Stimulated activated CD4-positive, alpha-beta T cell treated with anti-CD3 and anti-CD28 coated beads, Interleukin-15, amount 100 ng/mL, for 1 hour (primary cell): ENCODE measurements at places on chromosomes 7 and 10.

DNA sequence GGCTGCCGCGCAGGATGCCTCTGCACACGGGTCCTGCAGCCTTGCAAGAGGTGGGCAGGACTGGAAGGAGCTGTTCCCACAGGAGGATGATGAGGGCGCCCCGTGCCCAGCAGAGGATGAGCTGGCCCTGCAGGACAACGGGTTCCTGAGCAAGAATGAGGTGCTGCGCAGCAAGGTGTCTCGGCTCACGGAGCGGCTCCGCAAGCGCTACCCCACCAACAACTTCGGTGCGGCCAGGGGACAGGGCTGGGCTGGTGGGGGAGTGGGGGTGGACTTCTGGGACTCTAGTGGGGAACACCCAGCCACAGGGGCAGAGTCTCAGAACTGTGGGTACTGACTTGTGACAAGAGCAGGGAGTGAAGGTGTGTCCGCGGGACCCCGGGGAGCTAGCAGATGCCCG, 16.0 kb downstream of the ZFYVE27 start:
- DNase-seq, result no peak

- no peak for DNase-seq
These were observed 58.4 kb upstream of the WAPL start for GRCh38 chr10:86579883-86580520.

DNA sequence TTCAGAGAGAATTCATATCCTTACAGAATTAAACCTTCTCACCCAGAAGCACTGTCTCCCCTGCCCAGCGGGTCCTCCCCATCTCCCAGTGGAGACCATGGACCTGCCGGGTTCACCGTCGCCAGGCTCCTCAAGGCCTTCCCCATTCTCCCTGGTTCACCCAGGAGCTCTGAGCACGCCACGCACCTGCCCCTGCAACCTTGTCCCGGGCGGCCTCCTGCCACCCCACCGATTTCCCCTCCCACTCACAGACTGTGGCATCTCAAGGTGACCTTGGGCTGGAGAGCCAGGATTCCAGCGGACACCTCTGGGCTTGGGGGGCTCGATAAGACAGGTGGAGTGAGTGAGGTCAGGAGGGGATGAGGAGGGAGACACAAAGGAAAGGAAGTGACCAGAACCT, 135.3 kb downstream of the PTPRN2 start:
- no peak for DNase-seq

DNA sequence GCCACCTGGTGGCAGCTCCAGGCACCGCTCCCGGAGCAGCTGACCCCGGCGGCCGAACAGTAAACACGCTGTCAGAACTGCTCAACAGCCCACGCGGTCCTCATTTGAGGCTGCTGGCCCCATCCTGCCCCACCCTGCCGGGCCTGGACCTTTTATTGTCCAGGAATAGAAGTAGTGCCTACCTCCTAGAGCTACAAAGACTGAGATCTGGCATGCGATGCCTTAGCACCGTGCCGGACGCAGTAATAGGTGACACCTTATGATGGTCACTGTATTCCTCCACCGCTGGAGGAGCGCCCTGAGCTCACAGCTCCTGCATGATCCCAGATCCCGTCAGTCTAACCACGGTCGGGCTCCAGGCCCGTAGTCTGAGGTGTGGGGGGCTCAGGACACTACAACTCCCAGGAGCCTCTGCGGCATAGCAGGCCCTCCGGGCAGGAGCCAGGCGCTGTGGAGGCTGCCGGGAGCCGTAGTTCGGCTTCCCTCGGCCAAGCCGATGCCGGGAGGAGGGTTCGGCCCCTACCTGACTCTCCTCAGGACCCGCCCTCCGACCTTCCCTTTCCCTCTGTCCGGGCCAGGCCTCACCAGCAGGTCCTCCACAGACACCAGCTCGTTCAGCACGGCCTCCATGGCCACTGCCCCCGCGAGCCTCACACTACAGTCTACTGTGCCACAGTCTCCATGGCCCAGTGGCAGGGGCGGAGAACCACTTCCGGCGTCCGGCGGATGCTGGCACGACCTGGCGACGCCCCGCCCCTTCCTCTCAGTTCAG, at the start of gene FIS1:
TSS of gene FIS1 (minus strand) at position 707 of the 772 bp plus-strand sequence. CDS start at position 630, 77 bp downstream.
- DNase-seq, result peak; percentile 84

GRCh38 chr7:112386619-112387018, 63.6 kb upstream of the IFRD1 start:
- DNase-seq, result no peak

DNA sequence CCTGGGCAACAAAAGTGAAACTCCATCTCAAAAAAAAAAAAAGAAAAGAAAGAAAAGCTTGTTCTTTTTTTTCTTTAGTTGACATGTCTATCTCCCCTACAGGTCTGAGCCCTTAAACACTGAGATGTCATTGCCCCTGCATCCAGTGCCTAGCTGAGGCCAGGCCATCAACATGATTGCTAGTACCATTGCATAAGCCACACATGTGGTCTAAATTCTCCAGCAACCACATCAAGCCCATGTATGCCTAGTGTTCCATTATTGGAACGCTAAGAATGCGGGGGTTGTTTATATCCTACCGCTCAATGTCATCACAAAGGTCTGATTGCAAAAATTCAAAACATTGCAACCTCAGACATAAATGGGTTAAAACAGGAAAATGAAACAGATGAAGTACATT, 62.7 kb downstream of the NPTX2 start:
- no peak for DNase-seq

DNA sequence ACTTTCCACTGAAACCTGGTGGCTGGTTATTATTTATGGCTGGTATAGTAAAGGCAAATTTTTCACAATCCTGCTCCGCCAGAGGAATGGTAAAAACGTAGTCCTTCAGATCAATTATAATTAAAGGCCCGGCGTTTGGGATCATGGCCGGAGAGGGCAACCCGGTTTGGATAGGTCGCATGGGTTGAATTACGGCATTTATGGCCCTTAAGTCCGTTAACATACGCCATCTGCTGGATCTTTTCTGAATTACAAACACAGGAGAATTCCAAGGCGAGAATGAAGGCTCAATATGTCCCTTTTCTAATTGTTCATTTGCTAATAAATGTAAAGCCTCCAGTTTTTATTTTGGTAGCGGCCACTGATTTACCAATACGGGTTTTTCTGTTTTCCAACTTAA, 11.3 kb upstream of the TAS2R3 start:
- no peak for DNase-seq

DNA sequence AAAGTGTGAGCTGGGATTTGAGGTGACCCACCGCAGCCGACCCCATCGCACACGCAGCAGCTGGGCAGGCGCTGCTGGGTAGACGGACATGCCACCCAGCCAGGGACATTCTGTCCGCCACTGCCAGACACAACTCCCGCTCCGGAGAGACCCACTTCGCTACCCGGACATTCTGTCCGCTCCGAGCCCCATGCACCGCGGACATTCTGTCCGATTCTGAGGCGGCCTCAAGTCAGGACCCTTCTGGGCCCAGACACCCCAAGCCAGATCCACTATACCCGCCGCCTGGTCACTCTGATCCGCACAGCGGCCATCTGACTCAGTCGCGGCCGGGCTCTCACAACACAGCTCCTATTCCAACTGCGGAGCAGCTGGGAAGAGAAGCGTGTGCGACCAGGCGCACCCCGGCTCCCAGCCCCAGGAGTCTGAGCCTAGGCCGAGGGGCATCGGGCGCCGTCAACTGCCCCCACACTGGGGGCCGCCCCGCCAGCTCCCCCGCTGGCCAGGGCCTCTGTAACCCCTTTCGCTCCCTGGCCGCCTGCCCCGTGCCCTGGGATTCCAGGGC, 763 bp downstream of the PITX3 start:
- DNase-seq, result no peak

DNA sequence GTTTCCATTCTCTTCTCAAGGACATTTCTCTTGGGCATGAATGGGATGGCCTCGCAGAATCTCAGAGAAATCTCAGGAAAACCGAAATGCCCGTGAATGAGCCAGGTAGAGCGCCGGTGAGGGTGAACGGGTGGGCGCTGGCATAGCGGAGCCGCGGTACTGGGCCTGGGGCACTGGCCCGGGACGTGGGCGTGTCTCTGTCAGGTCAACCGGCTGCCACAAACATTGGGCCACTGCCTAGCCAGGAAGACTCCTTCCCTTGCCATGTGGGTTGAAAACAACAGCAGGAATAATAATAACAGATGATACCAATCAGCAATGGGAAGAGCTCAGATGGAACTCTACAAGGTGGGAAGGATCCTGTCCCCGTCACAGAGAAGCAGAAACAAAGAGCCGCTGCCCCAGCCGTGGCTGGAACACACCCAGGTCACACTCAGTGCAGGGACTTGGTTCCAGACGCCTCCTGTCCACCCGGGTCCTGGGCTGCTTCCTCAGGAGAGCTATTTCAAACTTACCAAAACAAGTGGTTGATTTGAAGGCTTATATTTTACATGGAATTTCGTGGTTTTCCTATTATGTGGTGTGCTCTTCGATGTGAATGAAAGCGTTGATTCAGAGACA, 51.1 kb upstream of the EBF3 start:
- DNase-seq, result no peak

DNA sequence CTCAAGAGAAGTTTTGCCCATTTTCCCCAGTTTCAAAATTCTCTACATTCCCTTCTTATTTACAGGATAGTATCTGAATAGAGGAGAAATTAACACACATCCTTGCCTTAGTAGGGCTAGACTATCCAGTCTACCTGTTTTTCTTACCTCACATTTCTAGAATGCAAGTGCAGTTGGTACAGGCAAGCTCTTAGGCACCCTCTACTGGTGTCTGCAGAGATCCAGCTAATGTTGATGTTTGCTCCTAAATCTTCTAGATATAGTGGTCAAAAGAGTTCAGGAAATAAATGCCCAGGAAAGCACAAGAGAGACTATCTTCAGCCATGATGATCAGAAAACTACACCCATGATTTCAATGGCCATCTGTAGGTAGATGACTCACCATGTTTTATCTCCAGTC, 205.3 kb downstream of the HTR7 start:
- DNase-seq, result no peak

- DNase-seq, result no peak
These were observed at the start of gene SLC26A3 for GRCh38 chr7:107803009-107803610. SLC26A3 (minus strand) TSS chr7:107803223; CDS start chr7:107794509, 8,714 bp downstream.

DNA sequence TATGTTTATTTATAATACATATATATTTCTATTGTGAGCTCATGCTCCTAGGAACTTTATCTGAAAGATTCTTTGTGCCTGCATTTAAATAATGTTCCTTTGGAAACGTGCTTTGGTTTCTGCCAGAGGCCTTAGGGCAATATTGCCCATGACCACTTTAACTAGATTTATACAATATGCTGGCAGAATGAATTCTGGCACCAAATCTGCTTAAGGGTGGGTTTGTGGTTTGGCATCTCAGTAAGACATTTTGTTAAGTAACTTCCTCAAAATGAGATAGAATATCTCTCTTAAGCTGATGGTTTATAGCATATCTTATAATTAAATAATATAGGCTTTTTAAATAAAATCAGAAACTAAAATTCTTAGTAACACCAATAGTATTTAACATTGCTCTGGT, 252.9 kb downstream of the RNLS start:
- no peak for DNase-seq

GRCh38 chr7:151954866-151955820, 1.1 kb upstream of the GALNTL5 start:
- DNase-seq, result no peak

GRCh38 chr10:104908581-104908980, 267.5 kb downstream of the SORCS3 start:
- no peak for DNase-seq

DNA sequence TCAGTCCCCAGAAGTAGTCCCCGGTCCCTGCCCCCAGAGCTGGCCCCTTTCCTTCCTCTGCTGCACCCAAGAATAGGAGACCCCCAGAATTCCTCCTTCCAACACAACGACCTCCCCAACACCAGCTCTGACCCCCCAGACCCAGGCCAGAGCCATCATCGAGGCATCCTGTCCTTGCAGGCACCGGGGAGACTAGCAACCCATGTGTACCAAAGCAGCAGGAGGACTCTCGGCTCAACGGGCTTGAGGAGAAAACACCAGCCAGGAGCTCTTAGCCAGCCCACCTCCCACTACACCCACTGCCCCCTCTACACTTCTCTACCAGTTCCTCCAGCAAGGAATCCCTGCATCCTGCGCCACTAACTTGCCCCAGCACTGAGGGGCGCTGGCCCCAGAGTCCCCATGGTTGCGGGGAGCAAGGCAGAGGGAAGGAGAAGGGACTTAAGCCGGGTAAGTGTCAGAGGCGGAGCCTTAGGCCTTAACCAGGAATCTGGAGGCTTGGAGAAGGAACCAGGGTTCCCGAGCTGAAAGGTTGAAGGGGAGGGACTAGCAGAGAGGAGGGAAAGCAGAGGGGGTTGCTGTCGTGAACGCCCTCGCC, 3.9 kb downstream of the GRID1 start:
- no peak for DNase-seq

DNA sequence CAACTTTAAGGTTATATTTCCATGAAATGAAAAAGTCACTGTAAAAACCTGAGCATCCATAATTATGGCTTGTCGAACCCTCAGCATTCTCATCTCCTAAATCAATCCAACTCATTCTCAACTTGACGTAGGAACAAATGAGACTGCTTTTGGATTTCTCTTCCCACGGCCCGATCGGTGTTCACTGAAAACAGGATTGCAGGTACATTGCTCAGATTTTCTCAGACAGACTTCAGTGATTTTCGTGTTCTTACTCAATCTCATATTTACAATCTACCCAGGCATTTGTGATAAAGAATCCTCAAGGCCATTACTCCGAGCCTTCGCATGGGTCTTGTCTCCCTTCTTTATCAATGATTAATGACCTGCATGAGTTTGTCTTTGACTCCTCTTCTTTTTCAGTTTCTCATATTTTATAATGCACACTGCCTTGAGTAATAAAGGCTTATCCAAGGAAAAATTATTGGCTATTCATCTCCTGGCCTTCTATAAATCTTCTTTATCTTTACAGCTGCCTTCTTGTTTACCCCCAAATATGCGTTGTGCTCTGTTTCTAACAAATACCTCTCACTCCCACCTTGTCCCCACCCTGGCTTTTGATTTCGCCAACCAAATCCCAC, 90.4 kb upstream of the MYO3A start:
- DNase-seq, result no peak

- no peak for DNase-seq
These were observed 5.0 kb downstream of the GAD2 start for GRCh38 chr10:26221541-26221940.

DNA sequence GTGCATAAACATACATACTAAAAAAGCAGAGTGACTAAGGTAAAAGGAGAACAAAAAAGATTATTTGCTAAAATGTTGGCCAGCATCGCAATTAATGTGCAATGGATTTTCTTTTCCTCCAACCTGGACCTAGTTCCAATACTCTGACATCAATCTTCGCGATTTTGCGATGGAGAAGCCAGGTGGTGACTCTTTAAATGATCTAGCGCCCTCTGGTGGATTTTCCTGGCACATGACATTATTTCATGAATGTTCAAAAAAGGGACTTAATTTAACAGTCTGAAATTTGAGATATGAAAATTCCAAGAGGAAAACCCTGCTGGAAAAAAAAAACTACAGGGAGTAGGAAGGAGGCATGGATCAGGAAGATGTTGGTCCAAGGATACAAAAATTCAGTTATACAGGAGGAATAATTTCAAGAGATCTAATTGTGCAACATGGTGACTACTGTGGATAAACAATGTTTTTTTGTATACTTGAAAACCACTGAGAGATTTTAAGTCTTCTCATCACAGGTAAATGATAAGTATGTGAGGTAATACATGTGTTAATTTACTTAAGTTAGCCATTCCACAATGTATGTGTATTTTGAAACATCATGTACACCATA, 4.3 kb upstream of the KCNMA1 start:
- DNase-seq, result no peak

- no peak for DNase-seq
These were observed 37.4 kb downstream of the AUTS2 start for GRCh38 chr7:69635555-69636185.
